ENCODE measurements at places on chromosomes 13 and 19. TPM values are rescaled to one million over a fixed set of nuclear protein-coding genes. Genes with fewer than 3 reads are reported as not detected.

DNA sequence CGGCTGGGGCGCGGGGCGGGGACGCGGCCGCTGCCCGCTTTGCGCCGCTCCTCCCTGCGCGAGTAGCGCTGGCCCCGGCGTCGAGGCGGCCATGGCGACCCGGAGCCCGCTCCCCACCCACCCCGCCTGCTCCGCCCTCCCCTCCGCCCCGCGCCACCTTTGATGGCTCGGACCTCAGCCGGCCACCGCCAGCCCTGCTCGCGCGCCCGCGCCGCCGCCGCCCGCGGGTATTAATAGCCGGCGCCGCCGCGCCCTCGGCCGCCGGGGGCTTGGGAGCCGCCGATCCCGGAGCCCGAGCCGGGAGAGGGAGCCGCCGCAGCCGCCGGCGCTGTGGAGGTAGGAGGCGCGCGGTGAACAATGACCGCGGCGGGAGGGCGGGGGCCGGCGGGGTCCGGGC, 261 bp downstream of the FARP1 start:
- no peak for DNase-seq

DNA sequence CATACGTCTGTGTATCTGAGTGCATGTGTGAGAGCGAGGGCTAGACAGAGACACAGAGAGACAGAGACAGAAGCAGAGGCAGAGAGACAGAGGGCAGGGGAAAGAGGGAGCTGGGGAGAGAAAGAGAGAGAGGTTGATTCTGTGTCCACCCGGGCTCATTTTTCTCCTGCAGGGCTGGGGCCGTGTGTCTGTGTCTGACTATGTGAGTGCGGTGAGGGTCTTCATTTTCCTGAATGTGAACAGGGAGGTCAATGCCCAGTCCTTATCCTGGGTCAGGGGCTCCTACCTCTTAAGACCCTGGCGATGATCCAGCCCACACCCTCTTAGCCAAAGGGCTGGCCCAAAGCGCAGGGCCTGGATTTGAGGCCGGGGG, 17.7 kb downstream of the LRRC4B start:
- DNase-seq: no peak

GRCh38 chr13:31638577-31638976, 100.7 kb upstream of the RXFP2 start:
- DNase-seq: no peak

DNA sequence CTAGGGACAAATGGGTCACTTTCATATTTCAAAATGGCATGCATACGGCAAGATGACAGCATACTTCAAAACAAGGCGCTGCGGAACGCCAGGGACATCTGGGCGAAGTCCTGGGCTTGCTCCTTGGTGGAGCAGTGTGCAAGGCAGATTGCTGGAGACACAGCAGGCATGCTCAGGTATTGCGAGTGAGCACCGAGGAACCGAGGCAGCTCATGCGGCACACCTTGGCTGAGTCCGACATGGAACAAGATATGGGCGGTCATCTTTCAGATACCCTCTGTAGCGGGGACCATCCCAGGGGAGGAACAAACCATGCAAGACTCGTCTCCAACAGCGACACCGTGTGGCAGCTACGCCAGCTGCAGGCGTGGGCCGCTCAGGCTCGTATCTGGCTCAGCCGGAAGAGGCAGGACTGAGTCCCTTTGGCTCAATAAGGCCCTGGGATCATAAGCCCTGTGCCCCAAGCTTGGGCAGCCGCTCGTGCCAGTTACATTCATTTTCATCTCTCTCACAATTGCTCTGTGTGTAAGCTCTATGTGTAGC, 112.4 kb downstream of the NUFIP1 start:
- no peak for DNase-seq

- peak; percentile 22 for DNase-seq
Measured at GRCh38 chr19:47280183-47280797, 5.6 kb downstream of the INAFM1 start.

The TNNT1 gene
- total RNA-seq: 0.72 TPM

DNA sequence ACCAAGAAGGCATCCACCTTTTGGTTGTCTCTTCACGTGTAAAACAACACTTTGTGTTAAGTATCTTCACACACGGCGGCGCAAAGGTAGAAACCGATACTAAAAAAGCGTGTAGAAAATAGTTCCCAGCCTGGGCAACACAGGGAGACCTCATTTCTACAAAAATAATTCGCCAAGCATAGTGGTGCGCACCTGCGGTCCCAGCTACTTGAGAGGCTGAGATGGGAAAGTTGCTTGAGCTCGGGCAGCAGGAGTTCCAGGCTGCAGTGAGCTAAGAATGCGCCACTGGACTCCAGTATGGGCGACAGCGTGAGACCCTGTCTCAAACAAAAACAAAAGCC, 573 bp upstream of the ERCC5 start:
- DNase-seq: no peak

GRCh38 chr19:49712397-49712859, 21.5 kb downstream of the CPT1C start:
- no peak for DNase-seq

The ZIM2 gene
- total RNA-seq: not detected

The VSTM2B gene
- 0.17 TPM for total RNA-seq

The GRAMD1A gene
- 31.7 TPM for total RNA-seq
